Posterior cingulate gyrus (tissue), 11 donors: ENCODE measurements at places on chromosomes 4 and X.

DNA sequence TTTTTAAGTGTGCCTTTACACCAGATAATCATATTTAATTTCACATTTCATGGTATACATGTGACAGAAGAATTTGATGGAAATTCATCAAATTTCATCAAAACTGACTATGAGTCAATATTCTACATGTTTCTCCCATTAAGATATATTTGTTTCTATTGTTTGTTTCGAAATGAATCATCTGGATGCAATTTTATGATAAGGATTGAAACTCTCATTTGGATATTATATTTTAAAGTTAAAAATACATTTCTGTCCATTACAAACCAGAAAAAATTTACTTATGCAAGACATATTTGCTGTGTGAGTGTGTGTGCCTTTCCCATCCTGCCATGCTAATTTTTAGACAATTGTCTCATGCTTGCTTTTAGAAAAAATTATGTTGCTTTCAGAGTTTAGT is 52.2 kb downstream of the SULT1B1 start:
- no peak for DNase-seq

DNA sequence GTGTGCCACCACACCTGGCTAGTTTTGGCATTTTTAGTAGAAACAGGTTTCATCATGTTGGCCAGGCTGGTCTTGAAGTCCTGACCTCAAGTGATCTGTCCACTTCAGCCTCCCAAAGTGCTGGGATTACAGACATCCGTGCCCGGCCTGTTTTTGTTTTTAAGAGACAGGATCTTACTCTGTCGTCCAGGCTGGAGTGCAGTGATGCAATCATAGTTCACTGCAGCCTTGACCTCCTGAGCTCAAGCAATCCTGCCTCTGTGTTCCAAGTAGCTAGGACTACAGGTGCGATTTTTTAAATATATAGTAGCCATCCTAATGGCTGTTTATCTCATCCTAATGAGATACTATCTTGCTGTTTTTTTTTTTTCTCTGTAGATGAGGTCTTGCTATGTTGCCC is 47.6 kb downstream of the RNF212 start:
- DNase-seq, result no peak

GRCh38 chrX:11757719-11758399 is at the start of gene MSL3:
MSL3 (plus strand) TSS chrX:11758237; CDS start chrX:11758264, 27 bp downstream.
- peak; percentile 84 for DNase-seq

- no peak for DNase-seq
Observed at GRCh38 chr4:24980740-24981139, 50.0 kb downstream of the LGI2 start.

GRCh38 chrX:129980001-129980401 is 2.4 kb upstream of the BCORL1 start:
- peak; percentile 21 for DNase-seq

DNA sequence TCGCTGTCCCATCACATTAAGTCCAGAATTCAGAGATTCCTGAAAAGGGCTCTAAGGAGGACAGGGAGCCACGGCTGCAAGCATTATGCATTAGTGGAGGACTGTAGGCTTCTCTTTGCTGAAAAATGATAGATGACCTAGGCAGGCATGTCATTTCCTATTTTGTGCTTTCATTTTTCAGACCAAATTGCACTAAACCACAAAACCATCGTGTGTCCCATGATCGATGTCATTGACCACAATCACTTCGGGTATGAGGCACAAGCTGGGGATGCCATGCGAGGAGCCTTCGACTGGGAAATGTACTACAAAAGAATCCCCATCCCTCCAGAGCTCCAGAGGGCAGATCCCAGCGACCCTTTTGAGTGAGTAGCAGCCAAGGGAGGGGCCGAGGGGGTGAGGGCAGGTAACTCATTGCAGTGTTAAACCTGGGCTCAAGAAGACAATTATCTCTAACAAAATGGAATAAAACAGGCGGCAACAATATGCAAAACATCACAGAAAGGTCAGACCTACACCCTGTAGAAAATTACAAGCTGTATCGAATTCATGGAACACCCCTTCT is 355.2 kb upstream of the GALNT7 start:
- DNase-seq, result peak; percentile 75

GRCh38 chr4:97367878-97368277 is 775.4 kb downstream of the STPG2 start:
- no peak for DNase-seq

DNA sequence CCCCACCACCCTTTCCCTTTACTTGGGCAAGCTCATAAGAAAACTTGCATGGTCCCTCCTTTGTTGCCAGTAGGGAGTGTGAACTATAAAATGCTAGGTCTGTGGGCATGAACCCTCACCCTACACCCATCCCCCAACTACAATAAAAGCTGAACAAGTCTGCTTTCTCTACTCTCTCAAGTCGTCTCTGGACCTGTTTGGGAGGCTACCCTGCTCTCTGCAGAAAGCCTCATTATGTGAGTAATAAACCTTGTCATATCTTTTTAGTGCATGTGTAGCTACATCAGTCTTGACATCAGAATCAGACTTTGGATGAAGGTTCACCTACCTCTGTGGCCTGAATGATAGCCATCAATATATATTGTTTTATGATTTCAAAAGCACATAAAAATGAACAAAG is 155.4 kb upstream of the FAM241A start:
- no peak for DNase-seq

GRCh38 chr4:40878548-40879055 is 128.8 kb downstream of the NSUN7 start:
- no peak for DNase-seq

DNA sequence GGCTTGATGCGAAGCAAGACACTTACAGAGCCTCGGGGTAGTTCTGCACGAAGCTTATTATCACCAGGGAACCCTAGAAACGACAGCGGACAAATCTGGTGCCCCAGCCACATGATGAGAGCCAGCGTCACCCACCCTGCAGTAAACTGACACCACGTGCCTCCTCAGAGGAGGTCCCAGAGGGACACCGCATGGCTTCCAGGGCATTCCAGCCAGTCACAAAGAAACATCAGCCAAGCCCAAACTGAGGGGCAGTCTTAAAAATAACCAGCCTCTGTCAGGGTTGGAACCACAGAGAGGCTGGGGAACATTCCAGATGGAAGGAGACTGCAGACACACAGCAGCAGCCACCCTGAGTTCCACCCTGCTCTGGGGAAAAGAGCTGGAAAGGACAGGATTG is 36.6 kb upstream of the HGFAC start:
- peak; percentile 6 for DNase-seq

- no peak for DNase-seq
Observed at GRCh38 chr4:3267576-3268394, 18.8 kb downstream of the MSANTD1 start.

GRCh38 chr4:67746797-67747495 is 7.2 kb downstream of the GNRHR start:
- DNase-seq, result no peak

DNA sequence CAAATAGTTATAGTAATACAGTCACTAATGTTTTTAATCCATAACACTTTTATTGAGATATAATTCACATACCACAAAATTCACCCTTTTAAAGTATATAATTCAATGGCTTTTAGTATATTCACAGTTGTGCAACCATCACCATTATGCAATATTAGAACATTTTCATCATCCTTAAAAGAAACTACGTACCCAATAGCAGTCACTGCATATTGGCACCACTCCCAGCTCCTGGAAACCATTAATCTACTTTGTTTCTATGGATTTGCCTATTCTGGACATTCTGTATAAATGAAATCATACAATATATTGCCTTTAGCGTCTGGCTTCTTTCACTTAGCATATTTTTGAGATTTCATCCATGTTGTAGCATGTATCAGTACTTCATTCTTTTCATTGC is 99.3 kb downstream of the AMMECR1 start:
- no peak for DNase-seq
